Heart left ventricle (tissue), 16 donors: ENCODE measurements at places on chromosomes 5 and 9. TPM values are rescaled to one million over a fixed set of nuclear protein-coding genes. Genes with fewer than 3 reads are reported as not detected.

- no peaks in the 10 kb centered on the region for H3K36me3 ChIP-seq
- peak; percentile 45 for DNase-seq
- H3K4me1 ChIP-seq: no peaks in the 10 kb centered on the region
- no peak overlapping the region for H3K27ac ChIP-seq
- no peaks in the 10 kb centered on the region for H3K27me3 ChIP-seq
- no peak overlapping the region for H3K4me3 ChIP-seq
Measured at GRCh38 chr5:35319333-35320002, 89.2 kb upstream of the PRLR start.

DNA sequence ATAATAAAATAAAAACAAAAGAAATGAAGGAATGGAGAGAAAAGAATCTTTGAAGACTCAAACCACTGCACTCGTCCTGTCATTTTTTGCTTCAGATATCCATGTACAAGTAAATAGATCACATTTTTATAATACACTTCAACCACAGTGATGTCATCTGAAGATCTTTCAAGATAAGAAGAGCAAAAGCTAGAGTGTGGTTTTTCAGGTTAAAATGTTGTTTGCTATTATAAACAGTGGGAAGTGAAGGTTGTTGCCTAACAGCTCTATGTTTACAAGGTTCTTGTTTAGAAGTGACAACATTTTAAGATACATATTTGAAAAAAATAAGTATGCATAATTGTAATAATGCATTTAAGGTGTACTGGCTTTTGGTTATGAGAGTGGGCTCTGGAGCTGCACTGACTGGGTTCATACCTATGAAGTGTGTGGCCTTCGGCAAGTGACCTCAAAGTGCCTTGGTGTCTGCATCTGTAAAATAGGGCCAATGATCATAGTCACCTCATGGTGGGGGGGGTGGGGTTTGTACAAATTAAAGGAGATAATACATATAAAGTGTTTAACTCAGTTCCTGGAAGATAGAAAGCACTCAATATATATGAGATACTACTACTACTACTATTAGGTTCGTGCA, 45.5 kb upstream of the IL7R start:
- no peak overlapping the region for H3K4me3 ChIP-seq
- H3K4me1 ChIP-seq: no peaks in the 10 kb centered on the region
- H3K27ac ChIP-seq: no peak overlapping the region
- H3K27me3 ChIP-seq: no peaks in the 10 kb centered on the region
- no peak for DNase-seq

PRPF4 gene
- polyA plus RNA-seq: 24.6 TPM

GRCh38 chr9:549455-549997, 292.0 kb upstream of the DMRT1 start:
- no peaks in the 10 kb centered on the region for H3K27me3 ChIP-seq
- peaks cover 13% of the 10 kb centered on the region for H3K4me1 ChIP-seq
- H3K27ac ChIP-seq: peak overlapping the region; percentile 60
- DNase-seq: no peak
- no peak overlapping the region for H3K4me3 ChIP-seq
- no peaks in the 10 kb centered on the region for H3K36me3 ChIP-seq

- no peaks in the 10 kb centered on the region for H3K4me1 ChIP-seq
- H3K27me3 ChIP-seq: no peaks in the 10 kb centered on the region
- no peaks in the 10 kb centered on the region for H3K36me3 ChIP-seq
- DNase-seq: no peak
Measured at GRCh38 chr5:159910207-159910842, 6.0 kb upstream of the ADRA1B start.

DNA sequence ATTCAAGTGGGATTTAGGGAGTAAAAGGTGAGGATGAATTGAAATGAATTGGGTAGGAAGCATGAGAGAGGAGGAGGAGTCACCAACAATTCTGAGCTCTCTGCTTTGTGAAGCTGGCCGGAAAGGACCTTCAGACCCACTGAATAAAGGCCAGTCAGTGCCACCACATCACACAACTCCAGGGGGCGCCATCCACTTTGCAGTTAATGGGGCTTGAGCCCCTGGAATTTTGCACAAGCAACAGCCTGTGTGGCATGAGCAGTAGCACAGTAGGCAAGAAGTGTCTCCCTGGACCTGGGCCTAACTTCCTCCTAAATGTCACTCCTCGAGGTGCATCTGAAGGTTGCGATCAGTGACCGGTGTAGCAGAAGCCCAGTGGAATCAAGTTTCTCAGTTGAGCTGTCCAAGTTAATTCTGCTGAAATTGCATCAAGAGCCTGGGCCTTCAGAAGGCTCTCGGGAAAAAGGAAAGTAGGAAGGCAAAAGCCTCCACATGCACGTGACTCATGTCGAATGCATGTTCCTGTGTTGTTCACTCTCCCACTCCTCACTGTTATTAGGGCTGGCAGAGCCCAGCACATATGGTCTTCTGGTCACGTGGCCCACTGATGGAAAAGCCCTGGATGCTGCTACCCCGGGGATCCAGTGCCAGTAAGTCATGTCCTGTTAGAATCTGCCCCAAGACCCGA, 27.8 kb upstream of the GLIS3 start:
- no peaks in the 10 kb centered on the region for H3K36me3 ChIP-seq
- DNase-seq: no peak
- no peaks in the 10 kb centered on the region for H3K4me1 ChIP-seq

GRCh38 chr9:70052768-70053167, 9.1 kb downstream of the MAMDC2 start:
- H3K36me3 ChIP-seq: no peaks in the 10 kb centered on the region
- H3K4me3 ChIP-seq: no peak overlapping the region
- no peak for DNase-seq
- H3K27ac ChIP-seq: no peak overlapping the region
- H3K27me3 ChIP-seq: no peaks in the 10 kb centered on the region
- H3K4me1 ChIP-seq: peaks cover 45% of the 10 kb centered on the region

FAM151B gene
- polyA plus RNA-seq: 1.1 TPM

DNA sequence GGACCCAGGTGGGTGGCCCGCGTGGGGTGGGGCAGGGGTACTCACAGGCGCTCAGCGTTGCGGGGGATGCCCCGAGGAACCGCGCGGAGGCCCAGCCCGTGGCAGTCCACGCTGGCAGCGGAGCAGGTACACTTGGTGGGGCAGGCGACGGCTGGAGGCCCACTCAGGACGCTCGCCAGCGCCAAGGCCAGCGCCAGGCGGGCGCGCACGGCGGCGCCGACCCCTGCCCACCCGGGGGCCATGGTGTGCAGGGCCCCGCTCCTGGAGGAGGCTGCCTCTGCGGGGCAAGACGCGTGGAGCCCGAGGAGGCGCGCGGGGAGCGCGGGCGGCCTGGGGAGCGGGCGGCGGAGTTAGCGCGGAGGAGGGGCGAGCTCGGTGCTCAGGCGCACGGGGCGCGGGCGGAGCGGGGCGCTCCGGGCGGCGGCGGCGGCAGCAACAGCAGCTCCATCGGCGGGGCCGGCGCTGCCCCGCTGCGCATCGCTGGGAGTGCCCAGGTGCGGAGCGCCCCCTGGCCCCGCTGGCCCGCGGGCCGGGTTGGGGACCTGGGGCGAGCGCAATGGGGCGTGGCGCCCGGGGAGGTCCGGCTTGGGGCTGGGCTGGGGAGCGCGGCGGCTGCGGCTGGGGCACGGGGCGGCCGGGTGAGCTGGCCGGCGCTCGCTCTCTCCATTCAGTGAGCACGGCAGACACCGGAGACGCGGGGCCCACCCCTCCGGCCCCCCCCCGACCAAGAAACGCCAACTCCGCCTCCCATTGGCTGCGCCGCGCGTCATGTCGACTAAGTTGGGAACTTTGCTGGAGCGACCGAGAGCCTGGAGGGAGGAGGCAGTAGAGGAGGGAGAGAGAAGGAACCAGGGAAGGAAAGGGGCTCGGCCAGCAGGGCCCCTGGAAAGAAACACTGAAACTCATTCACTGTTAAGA, at the start of gene SLIT3:
TSS of gene SLIT3 (minus strand) at position 672 of the 918 bp plus-strand sequence. CDS start at position 242, 430 bp downstream.
- H3K27ac ChIP-seq: no peak within 1 kb of the TSS
- H3K27me3 ChIP-seq: peaks cover 6% of the 10 kb centered on the region
- peak; percentile 61 for DNase-seq
- H3K4me1 ChIP-seq: peaks cover 8% of the 10 kb centered on the region
- peak within 1 kb of the TSS; percentile 53 for H3K4me3 ChIP-seq

HAVCR1 gene
- not detected for polyA plus RNA-seq

DNA sequence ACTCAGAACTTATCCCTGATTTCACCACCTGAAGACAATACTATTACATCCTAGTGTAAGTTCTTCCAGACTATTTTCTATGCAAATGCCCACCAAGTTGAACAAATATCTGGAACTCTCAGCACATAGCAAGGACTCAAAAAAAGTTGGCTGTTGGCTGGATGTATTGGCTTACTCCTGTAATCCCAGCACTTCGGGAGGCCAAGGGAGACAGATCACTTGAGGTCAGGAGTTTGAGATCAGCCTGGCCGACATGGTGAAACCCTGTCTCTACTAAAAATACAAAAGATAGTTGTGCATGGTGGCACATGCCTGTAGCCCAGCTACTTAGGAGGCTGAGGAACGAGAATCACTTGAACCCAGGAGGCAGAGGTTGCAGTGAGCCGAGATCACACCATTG, 15.0 kb upstream of the VPS13A start:
- H3K4me1 ChIP-seq: no peaks in the 10 kb centered on the region
- H3K36me3 ChIP-seq: no peaks in the 10 kb centered on the region
- H3K27ac ChIP-seq: no peak overlapping the region
- DNase-seq: no peak
- no peak overlapping the region for H3K4me3 ChIP-seq

DNA sequence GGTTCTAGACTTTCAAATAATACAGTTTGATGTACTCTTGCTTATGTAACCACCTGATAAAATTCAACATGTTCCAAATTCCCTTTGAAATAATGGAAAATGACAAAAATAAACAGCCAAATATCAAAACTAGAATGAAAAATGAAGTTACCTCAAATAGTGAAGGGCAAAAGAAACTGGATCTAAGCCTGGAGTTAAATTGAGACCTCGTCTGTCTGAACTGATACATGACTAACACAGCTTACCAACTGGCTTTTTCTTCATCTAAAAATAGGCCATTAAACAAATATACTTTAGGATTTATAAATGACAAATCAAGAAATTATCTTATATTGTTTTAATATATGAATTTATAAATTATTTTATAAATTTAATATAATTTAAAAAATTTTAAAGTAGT, 12.1 kb upstream of the CAAP1 start:
- peaks cover 7% of the 10 kb centered on the region for H3K4me1 ChIP-seq
- DNase-seq: no peak
- peaks cover 61% of the 10 kb centered on the region for H3K36me3 ChIP-seq
- H3K4me3 ChIP-seq: no peak overlapping the region
- H3K27ac ChIP-seq: no peak overlapping the region
- H3K27me3 ChIP-seq: no peaks in the 10 kb centered on the region

CACNA1B gene
- 0.08 TPM for polyA plus RNA-seq

GRCh38 chr9:130042406-130042884, 544 bp downstream of the FNBP1 start:
- peak; percentile 37 for DNase-seq
- no peaks in the 10 kb centered on the region for H3K27me3 ChIP-seq
- peak overlapping the region; percentile 75 for H3K4me3 ChIP-seq
- H3K36me3 ChIP-seq: no peaks in the 10 kb centered on the region
- peak overlapping the region; percentile 96 for H3K27ac ChIP-seq

DNA sequence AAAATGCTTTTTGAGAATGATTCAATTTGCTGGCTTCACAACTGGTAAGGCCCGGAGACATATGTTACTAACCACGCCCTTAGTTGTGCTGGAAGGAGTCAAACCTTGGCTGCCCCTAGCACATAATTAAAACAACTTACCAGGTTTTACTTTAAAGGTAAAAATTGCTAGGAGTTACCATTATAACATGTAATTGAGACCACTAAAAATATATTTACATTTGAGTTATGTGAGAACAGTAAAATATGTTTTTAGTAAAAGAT, 435.6 kb upstream of the CDH9 start:
- H3K27me3 ChIP-seq: no peaks in the 10 kb centered on the region
- no peak overlapping the region for H3K27ac ChIP-seq
- DNase-seq: no peak
- H3K4me1 ChIP-seq: no peaks in the 10 kb centered on the region
- no peaks in the 10 kb centered on the region for H3K36me3 ChIP-seq
